Effector CD4-positive, alpha-beta T cell (primary cell): ENCODE measurements at places on chromosomes 11 and 22.

DNA sequence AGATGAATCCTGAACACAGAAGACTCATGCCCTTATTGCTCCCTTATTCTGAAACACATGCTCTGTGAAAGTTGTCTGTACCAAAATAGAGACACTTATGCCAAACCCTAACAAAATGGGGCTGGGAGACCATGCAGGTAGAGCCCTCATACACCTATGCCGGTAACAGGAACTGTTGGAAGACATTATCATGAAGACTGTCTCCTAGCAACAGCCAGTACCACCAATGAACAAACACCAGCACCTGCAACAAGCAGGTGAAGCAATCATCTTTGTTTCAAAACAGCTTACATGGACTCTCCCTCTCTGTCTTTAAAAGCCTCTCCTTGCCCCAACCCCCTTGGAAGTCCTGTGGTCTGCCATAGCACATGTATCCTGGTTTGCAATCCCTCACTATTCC, 17.2 kb downstream of the SLC5A4 start:
- DNase-seq = no peak

- DNase-seq = no peak
Observed at GRCh38 chr11:113256431-113257202, 57.8 kb upstream of the TTC12 start.

DNA sequence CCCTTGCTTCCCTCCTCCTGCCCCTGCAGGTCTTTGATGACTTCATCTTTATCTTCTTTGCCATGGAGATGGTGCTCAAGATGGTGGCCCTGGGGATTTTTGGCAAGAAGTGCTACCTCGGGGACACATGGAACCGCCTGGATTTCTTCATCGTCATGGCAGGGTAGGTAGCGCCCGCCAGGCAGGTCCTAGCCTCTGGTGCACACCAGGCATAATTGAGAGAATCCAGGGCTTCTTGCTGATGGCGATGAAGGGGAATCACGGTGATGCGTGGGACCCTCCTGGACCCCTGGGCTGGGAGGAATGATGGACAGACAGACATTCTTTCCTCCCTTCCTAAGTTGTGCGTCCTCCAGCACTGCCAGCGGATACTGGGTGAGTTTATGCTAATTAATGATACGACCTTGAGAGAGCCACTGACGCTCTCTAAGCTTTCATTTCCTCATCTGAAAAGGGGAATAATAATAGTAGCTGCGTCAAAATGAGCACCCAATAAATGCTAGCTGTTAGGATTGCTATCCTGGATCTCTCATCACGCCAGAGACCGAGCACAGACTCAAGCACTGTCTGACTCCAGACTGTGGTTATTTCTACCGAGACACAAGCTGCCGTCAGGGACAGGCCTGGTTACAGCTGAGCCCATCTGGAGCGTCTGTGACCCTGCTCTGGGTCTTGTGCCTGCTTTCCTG, 30.1 kb downstream of the CACNA1I start:
- no peak for DNase-seq

GRCh38 chr22:30781271-30781875, 86.7 kb downstream of the OSBP2 start:
- no peak for DNase-seq

GRCh38 chr11:72528121-72528520, 93.8 kb upstream of the CLPB start:
- DNase-seq = no peak

DNA sequence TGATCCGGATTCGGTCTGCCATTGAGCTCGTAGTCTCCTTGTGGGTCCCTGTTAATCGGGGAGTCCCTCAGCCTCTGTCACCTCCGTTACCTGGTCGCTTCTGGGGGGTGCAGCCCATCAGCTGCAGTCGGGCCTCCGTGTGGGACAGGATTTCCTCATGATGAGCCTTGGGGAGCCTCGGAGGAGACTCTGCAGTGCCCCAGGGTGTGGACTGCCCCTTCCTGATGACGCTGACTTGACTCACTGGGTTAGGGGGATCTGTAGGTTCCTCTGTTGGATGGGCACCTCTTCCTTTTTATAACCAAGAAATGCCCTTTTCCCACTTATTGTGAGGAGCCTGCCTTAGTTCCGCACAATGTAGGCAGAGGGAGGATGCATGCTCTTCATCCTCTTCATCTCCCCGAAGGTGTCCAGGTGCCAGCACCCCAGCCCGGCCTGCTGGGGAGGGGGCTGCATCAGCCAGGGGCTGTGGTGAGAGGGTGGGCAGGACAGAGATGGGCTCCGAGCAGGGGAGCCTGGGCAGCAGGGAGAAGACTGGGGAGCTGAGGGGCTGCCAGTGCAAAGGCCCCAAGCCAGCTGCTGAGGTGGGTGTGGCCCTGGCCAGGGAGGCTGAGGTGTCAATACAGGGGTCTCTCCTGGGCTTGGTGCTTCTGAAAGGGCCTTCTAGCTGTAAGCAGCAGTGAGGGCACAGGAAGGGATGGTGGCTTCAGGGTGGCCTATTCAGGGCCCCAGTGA, 13.5 kb upstream of the TTLL8 start:
- DNase-seq = no peak
